ENCODE measurements at places on chromosomes 1 and 21. TPM values are rescaled to one million over a fixed set of nuclear protein-coding genes. Genes with fewer than 3 reads are reported as not detected.
A peak's percentile ranks its signal among the peaks of the same experiment; 100 is the strongest.

Gene RHOU
- 0.17 TPM for total RNA-seq

Gene MTOR
- 38.5 TPM for total RNA-seq

GRCh38 chr1:175894581-175894980, 151.2 kb upstream of the TNR start:
- DNase-seq = no peak

GRCh38 chr21:34871026-34871908, 177.8 kb downstream of the RUNX1 start:
- no peak for DNase-seq

DNA sequence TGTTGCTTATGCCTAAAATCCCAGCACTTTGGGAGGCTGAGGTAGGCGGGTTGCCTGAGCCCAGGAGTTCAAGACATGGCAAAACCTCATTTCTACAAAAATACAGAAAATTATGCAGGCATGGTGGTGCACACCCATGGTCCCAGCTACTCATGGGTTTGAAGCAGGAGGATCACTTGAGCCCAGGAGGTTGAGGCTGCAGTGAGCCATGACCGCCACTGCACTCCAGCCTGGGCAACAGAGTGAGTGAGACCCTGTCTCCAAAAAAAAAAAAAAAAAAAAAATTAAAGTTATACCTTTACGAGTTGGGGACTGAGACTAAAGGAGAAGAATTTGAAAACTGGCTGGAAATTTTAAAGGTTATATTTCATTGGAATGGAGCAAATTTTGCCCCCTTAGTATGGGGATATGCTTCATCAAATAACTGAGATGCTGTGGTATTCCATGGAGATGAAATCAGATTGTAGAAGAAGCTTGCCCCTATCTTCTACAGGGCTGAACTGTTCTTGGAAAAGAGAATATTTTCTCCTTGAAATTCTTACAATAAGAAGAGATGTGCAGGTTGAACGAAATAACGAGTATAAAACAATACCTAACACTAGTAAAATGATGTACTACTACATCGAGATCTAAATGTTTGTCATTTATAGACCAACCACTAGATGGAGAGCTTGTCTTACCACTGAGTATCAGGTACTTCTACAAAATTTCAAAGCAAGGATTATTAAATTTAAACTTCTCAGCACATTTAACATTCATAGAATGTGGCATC, 34.9 kb upstream of the SCYL3 start:
- no peak for DNase-seq

DNA sequence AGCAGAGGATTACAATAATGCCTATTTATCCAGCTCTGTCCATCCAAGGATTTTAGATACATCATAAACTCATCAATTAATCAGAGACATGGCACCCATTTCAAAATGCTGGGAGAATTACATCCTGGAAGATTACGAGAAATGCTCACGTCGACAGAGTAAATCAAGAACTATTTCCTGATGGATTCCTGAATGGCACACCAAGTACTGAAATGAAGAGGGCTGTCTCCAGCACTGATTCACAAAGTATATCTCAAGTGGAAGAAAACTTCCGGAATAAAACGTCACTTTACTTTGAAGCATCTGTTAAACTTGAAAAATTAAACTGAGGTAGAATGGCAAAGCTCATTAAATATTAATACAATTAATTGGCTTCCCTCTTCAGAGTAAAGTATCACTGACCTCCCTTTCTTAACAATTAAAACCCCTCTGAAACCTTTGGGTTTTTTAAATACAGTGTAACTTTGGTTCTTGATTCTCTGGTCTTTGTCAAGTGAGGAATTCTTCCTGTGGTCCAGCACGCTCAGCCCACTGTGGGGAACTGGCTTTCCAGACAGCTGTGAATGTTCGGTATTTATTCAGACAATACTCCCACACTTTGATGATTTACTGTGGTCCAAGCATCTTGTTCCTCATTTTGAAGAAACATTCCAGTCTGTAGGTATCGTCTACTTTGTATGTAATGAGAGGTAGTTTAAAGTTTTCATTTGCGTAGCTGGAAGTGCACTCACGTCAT, 288.0 kb downstream of the NFIA start:
- no peak for DNase-seq

- DNase-seq = no peak
Measured at GRCh38 chr1:117104986-117105385, 16.6 kb downstream of the TRIM45 start.

- DNase-seq = peak; percentile 83
Measured at GRCh38 chr21:31326522-31327242, 17.4 kb downstream of the TIAM1 start.

GRCh38 chr21:16320110-16320509, 590.3 kb downstream of the USP25 start:
- no peak for DNase-seq

GRCh38 chr1:202106340-202107254, 16.1 kb upstream of the GPR37L1 start:
- no peak for DNase-seq

All from activated naive CD4-positive, alpha-beta T cell treated with anti-CD3 and anti-CD28 coated beads for 36 hours (primary cell).